Left ventricle myocardium inferior (tissue), 1 donor: ENCODE measurements at places on chromosomes 12 and 14.

DNA sequence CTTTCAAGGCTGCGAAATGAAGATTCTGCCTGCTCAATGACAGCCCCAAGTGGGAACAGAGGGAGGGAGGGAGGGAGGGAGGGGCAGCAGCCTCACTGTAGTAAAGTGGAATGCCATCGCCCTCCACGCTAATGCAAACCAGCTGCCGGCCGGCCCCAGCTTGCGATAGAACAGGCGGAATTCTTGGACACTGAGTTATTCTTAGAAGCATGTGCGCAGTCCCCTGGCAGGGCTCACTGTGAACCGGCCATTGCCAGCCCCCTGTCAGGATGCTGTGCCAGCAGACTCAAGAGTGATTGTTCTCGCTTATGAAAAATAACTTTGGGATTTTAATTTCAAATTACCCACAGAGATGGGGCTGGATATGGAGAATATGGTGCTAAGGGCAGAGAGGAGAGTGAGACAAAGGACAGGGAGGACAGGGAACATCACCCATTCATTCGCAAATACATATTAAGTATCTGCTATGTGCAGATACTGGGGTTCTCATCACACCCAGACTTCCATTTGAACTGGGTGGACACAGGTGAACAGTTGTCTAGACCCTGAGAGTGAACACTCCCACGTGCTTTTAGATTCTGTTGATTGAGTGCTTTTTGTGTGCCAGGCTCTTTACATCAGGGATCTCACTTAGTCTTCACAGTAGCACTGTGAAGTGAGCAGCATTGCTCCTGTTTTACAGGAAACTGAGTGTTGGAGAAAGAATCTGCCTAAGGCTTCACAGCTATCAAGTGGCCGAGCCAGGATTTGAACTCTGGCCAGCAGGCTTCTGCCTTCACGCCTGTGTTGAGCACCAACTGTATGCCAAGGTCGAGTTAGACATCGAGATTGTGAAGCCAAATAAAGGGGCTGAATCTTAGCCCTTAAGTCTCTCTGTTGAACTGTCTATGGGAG, 192.9 kb downstream of the C12orf75 start:
- peak; percentile 83 for DNase-seq

DNA sequence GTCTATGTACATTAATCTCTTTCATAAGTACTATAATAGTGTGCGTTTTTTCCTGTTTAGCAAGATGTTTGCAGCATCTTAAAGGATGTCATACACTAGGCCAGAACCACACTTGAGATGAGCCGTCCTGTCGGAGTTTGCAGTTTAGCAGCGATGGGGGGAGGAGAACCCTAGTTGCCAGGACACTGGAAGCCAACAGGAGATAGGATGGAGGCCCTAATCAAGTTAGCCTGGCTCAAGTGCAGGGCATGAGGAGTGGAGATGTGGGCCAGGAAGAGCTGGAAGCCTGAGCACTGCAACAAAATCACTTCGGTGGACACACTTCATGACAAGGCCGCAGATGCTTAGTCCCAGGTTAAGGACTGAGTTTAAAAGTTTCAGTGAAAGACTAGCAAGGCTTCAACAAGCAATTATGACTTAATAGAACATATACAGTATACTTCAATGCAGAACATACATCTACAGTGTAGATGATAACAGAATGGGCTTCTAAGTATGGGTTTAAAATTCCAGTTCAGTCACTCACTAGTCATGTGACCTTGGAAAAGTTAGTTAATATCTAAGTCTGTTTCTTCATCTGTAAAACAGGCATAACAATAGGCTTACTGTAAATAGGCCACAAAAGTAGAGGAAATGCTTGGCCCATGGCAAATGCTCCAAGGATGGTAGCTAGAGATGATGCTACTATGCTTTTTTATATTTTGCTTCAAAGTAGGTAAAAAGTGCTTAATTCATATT, 77.1 kb downstream of the PTPN21 start:
- no peak for DNase-seq

DNA sequence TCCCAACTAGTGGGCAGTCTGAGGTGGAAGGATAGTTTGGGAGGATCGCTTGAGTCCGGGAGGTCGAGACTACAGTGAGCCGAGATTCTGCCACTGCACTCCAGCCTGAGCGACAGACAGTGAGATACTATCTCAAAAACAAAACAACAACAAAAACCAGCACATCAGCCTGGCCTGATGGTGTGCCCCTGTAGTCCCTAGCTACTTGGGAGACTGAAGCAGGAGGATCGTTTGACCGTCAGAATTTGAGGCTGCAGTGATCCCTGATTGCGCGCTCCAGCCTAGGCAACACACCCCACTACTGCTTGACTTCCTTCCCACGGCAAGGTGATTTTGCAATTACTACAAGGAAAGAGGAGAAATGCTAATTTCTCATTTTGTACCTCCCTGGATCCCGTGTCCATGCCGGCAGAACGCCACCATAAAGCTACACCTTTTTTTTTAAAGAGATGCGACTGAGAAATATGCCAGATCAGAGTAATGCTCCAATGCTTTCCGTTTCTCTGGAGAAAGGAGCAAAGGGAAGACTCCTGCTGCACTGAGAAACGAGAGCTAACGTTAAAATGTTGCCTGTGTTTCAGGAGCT, 672 bp upstream of the SCFD1 start:
- DNase-seq, result no peak

DNA sequence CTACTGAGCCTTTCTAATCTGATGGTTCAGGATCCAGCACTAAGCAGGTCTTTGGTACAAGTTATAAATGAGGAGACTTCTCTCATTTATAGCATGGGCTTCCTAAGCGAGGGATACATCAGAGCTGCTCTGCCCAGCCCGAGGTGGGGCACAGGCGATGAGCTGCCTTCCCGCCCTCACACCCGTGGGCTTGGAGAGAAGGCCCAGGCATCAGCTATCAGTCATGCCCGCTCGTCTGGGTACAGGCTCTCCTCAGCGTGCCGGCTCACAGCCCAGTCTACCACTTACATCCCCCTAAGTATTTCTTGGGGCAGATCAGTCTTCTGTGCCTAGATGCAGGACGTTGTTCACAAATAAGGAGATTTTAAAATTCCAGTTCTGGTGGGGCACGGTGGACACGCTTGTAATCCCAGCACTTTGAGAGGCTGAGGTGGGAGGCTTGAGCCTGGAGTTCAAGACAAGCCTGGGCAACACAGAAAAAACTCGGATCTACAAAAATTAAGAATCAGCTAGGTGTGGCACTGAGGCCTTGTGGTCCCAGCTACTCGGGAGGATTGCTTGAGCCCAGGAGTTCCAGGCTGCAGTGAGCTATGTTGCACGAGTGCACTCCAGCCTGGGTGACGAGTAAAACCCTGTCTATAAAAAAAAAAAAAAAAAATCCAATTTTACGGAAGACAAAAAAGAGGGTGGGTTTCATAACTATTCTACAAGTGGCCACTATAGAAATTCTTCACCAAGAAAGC, 57.0 kb downstream of the CCDC88C start:
- no peak for DNase-seq

DNA sequence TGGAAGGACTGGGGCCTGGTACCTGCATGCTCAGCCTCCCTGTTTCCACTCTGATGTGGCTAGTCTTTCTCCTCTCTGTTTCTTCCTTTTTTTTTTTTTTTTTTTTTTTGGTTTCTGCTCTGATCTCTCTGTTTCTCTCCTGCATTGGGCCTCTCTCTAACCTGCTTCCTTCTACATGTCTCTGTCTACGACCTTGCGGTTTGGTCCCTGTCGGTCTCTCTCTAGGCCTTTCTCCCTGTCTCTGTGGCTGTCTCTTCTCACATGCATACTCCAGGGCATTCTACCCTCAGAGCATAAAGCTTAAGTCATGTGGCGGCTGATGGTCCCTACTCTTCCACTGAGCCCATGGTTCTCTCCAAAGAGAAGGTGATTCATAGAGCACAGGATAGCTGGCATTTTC, 1096.6 kb downstream of the BCL11B start:
- no peak for DNase-seq

- no peak for DNase-seq
Observed at GRCh38 chr12:110684312-110684836, 4.5 kb downstream of the HVCN1 start.

DNA sequence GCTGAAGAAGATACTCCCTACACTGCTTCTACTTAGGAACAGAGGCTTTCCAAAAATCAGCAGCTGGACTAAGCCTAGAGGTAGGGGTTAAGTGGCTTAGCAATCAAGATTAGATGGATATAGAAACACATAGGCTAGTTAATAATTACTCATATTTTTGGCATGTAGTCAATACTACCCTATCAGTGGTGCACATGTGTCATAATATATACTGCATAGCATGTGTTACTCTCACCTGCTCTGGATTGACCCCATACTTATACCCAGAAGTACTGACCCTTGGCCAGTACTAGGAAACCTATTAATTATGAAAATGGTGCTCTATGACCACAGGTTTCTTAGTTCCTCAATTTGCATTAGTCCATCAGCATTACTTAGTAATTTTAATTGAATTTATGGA, 528.4 kb upstream of the LMO3 start:
- no peak for DNase-seq

GRCh38 chr12:49017891-49018260, 700 bp downstream of the PRKAG1 start:
- DNase-seq, result no peak

DNA sequence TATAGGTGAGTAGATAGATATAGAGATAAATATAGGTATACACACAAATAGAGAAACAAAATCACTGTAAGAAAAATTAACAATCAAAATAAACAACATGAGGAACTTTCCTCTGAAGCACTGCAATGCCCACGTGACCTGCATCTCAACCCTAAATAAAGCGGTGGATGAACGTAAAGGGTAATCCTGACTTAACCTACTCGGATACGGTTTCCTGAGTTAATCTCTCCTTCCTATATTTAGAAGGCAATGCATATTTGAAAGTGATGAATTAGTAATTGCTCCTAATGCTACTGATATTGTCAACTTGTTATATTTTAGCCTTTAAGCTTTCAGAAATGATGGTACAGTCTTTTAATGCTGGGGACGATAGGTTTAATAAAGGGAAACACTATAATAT, 221.4 kb downstream of the ITPR2 start:
- no peak for DNase-seq

GRCh38 chr12:19483727-19484126, 44.4 kb downstream of the AEBP2 start:
- no peak for DNase-seq

DNA sequence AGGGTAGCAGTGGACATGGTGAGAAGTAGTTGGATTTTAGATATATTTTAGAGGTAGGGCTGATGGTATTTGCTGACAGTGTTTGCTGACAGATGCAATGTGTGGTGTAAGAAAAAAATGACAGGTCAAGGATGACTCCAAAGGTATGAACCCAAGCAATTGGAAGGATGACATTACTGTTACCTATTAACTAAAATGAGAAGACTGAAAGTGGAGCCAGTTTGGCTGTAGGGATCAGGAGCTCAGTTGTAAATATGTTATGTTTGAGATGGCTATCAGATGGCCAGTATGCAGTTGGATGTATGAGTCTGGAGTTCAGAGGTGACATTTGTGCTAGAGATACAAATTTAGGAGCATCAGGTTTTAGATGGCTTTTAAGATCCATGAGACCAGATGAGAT, 17.4 kb upstream of the SERPINA6 start:
- no peak for DNase-seq

GRCh38 chr12:21252070-21252469, 82.6 kb downstream of the SLCO1A2 start:
- no peak for DNase-seq

GRCh38 chr12:25186788-25187402, 8.1 kb downstream of the DNAI7 start:
- DNase-seq, result no peak

- DNase-seq, result no peak
Observed at GRCh38 chr14:20976291-20976690, 13.5 kb upstream of the METTL17 start.

GRCh38 chr14:105901226-105901625, 374.8 kb downstream of the TMEM121 start:
- no peak for DNase-seq

DNA sequence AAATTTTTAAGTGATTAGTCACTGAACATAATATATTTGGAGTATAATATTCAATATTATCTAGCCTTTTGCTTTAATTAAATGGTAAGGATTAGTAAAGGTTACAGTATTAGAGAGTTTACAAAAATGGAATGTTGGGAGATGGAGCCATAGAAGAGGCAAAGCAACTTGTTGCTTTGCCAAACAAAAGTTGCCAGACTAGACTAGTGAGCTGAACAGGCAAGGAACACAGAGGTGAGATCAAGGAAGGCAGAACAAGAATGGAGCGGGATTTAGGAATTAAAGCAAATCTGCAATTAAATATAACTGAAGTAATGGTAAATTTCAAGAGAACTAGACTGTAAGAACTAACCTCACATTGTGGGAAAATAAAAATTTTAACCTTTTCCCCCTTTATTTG, 5.1 kb downstream of the ARF6 start:
- DNase-seq, result no peak

GRCh38 chr14:92728759-92729364, 19.6 kb downstream of the LGMN start:
- no peak for DNase-seq

DNA sequence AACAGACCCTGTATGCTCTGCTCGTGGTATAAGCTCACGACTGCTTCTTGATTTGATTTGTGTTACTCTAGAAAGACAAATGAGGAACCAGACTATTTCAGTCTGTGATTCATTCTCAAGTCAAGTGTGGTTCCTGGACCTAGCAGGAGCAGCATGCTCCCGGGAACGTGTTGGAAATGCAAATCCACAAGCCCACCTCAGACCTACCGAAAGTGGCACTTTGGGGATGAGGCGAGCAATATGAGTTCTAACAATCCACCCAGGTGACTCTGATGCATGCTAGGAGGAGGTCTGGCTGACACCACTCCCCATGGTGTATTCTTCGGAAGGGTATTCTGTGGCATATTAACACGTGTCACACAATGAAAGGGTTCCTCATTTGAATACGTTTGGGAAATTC, 59.5 kb upstream of the TMX1 start:
- no peak for DNase-seq

- DNase-seq, result no peak
Observed at GRCh38 chr12:31368666-31369361, 42.9 kb upstream of the SINHCAF start.

GRCh38 chr12:27644158-27644845, 51.9 kb upstream of the REP15 start:
- DNase-seq, result no peak

GRCh38 chr14:96180043-96180874, 24.4 kb upstream of the BDKRB2 start:
- DNase-seq, result no peak

DNA sequence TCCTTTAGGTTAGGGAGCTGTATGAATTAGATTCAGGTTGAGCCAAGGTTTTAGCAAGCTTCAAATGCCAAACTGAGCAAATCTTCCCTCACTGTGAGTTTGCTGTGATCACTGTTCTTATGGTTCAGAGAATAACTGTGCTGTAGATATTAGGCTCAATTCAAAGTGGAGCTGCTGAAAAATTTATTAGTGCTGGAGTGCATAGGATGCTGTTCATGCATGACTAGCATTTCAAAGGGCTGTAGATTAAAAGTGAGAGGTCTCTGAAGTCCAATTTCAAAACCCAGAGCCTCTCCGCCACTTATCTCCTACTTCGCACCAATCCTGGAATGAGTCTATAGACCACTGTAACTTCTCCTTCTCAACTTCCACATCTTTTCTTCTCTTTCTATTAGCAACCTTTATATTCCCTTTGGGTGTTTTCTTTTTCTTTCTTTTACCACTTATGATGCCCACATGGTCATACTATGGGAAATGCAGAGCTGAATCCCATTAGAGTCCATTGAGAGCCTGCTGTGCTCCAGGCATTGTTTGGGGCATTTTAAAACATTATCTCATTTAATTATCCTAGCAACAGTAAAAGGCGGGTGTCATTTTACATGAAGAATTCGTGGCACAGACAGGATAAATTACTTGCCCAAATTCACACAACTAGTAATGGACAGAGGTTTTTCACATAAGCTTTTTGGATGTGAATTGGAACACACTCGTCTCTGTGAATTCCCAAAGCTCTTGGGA, 77.5 kb upstream of the EEA1 start:
- DNase-seq, result no peak
